Activated CD4-positive, alpha-beta T cell treated with anti-CD3 and anti-CD28 coated beads, Interleukin-2, Interleukin-6, amounts not matched to agents 100 ng/mL and 50 ng/mL, durations not matched to agents 16 hours and 8 hours (primary cell): ENCODE measurements at places on chromosomes 2 and 18.

DNA sequence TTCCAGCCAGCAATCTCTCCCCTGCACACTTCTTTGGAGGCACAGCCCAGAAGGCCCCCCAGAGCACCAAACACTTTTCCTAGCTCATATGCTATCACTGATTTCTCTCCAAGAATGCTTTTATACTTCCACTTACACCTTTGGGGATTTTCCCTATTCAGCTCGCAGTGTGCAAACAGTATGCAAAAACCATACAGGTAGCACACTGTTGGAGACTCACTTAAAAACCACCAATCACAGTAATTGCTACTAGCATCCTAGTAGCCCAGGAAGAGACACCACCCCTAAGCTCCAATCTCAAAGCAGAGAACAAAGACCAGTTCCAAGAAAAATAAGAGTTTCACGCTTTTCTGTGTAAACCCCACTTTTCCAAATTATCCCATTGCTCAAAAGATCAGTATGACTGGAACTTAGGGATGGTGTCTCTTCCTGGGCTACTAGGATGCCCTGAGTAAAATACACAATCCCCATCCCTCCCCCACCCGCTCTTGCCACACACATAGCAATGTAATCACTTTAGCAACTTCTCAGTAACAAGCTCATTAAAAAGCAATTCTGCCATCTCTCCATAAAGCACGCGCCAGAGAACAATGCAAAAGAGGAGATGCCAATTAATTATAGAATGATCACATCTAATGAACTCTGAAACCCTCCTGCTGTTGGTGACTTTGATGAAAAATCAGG lies 43.0 kb downstream of the KLF7 start:
- DNase-seq: no peak

DNA sequence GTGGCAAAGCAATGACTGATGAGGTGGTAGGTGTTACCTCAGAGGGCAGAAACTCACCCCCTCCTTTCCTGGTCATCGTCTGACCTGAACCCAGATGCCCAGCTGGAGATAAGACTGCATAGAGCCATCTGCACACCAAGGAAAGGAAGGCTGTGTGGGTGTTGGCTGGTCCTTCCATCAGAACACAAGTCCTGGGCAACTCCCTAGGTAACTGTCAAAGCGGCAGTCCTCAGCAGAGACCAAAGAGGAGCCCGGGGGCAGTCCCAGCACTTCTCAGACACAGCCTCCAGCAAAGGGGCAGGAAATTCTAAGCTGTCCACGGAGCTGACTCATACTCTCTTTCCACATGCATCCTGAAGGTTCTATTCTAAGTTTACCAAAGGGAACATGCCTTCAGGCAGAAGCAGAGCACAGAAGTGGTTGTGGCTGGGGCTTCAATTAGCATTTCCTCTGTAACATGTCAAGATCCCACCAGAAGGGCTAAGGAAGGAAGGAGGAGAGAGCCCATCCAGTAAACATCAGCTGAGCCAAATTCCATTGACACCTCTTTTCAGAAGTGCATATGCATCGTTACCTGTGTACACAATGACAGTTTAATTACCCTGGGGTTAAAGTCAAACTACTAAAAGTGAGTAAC lies 54.7 kb downstream of the SPRED2 start:
- DNase-seq: peak; percentile 49

GRCh38 chr2:12764849-12765605 lies 48.3 kb downstream of the TRIB2 start:
- no peak for DNase-seq

- no peak for DNase-seq
These were observed 50.7 kb downstream of the LBH start for GRCh38 chr2:30282081-30282480.

DNA sequence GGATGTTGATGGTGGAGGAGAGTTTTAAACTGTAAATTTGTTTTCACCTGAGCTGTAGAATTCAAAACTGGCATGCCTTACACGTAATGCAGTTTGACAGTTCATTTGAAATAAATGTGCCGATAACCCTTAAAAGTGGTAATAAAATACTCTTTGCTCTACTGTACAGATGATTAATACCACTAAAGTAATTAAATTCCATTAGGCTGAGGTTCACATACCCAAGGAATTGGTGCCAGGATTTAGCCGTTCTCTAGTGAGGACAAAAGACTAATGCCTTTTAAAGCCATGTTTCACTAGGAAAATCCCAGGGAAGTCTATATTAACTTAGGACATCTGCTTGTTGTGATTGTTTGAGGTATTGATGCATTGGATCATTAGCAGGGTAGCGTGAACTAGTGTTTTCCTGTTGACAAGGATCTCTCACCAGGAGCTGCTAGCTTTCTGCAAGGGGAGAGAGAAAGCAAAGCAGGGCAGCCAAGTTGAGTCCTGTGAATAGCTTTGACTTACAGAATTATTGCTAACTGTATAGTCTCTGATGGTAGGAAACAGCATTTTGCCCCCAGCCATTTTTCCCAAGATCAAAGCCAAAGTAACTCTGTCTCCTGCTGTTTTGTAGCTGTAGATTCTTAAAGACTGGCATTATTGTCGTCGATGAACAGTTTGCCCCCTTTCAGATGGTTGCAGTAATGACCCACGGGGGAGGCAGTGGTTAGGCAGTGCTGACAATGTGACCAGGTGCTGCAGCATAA lies 280.9 kb upstream of the FANCL start:
- no peak for DNase-seq

DNA sequence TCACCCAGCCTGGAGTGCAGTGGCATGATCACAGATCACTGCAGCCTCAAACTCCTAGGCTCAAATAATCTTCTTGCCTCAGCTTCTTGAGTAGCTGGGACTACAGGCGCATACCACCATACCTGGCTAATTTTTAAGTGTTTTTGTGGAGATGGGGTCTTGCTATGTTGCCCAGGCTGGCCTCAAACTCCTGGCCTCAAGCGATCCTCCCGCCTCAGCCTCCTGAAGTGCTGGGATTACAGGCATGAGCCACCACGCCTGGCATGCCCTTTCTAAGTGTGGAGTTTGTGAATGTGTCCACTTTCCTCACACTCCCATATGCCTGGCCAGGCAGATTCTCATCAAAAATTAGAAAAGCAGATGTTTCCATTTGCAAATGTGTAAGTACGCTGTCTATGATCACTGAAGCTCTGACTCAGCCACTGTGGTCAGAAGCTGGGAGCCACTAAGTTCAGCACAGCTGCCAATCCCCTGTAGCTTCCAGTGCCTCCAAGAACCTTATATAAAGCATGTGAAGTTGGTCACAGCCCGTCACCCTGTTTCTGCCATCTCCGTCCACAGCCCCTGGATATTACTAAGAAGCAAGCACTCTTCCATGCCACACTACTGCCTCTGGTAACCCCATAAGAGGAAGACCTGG lies 155.4 kb downstream of the FAM210A start:
- peak; percentile 43 for DNase-seq
